ENCODE measurements at places on chromosomes 1 and 21.
A peak's percentile ranks its signal among the peaks of the same experiment; 100 is the strongest.

DNA sequence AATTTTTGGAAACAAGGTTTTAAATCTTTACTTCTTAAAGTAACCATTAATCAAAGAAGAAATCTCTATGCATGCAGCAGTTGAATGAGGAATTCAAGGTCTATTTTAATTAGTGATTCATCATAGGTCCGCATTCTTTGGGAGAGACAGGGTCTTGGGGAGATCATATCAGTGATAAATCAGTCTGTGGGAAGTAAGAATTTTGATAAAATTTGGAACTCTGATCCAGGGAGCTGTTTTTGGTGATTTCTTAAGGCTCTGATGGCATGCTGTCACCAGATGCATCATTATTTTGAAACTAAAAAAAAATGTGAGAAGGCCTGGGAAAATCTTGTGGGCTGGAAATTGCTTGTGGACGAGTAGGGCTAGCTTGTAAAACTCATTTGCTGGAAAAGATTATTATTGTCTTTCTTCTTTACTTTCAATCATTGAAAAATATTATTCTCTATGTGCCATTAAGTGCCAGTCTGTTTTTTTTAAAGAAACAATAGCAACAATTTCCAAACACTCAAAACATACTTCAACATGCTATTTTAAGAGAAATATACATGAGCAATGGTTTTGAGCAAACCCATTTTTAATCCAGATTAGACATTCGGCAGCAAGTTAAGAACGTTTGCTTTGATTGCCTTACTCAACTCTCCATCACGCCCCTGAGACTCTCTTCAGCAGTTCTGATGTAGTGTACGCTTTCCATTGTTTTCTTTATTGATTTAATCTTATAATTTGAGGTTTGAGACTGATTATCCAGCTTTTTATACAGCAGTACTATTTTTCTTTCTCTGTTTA lies 62.6 kb downstream of the ZBTB18 start:
- no peaks in the 10 kb centered on the region for H3K27me3 ChIP-seq
- DNase-seq, result peak; percentile 96

- H3K27me3 ChIP-seq, result no peaks in the 10 kb centered on the region
- no peak overlapping the region for H3K4me3 ChIP-seq
- peak; percentile 86 for DNase-seq
- no peaks in the 10 kb centered on the region for H3K36me3 ChIP-seq
- no peak overlapping the region for H3K27ac ChIP-seq
Observed at GRCh38 chr1:172172352-172172831, 248.1 kb upstream of the C1orf105 start.

GRCh38 chr21:44763050-44763378 lies 38.6 kb downstream of the UBE2G2 start:
- H3K36me3 ChIP-seq, result no peaks in the 10 kb centered on the region
- no peaks in the 10 kb centered on the region for H3K27me3 ChIP-seq
- H3K4me3 ChIP-seq, result no peak overlapping the region

- H3K4me3 ChIP-seq, result no peak overlapping the region
- H3K27ac ChIP-seq, result no peak overlapping the region
- no peaks in the 10 kb centered on the region for H3K36me3 ChIP-seq
- no peaks in the 10 kb centered on the region for H3K4me1 ChIP-seq
Observed at GRCh38 chr21:14414932-14415508, 32.1 kb upstream of the HSPA13 start.

- H3K36me3 ChIP-seq, result peaks cover 10% of the 10 kb centered on the region
- DNase-seq, result no peak
- H3K27ac ChIP-seq, result peak overlapping the region; percentile 80
- peak overlapping the region; percentile 72 for H3K4me3 ChIP-seq
Observed at GRCh38 chr1:9181990-9182783, 52.4 kb upstream of the H6PD start.

Measured in astrocyte (in vitro differentiated cells and primary cell).